BJ (cell line): ENCODE measurements at places on chromosomes 3 and 15.

DNA sequence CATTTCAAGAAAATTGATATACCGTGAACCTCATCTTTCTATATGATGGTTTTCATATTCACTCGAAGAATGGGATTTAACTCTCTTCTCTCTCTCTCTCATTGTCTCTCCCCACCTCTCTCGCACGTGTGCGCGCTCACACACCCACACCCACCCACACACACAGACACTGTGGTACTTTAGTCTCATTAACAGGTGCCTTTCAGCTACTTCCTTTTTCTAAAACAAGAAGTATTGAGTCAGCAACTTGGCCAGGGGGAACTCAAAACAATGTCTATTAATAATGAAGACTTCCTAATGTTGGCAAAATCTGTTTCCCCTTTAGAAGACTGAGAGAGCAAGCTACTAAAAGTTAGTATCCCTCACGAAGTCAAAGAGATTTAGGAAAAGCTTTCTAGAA lies 150.7 kb downstream of the TMCO5A start:
- no peak for DNase-seq

- DNase-seq = no peak
Observed at GRCh38 chr3:49761661-49762060, 24.7 kb downstream of the IP6K1 start.

DNA sequence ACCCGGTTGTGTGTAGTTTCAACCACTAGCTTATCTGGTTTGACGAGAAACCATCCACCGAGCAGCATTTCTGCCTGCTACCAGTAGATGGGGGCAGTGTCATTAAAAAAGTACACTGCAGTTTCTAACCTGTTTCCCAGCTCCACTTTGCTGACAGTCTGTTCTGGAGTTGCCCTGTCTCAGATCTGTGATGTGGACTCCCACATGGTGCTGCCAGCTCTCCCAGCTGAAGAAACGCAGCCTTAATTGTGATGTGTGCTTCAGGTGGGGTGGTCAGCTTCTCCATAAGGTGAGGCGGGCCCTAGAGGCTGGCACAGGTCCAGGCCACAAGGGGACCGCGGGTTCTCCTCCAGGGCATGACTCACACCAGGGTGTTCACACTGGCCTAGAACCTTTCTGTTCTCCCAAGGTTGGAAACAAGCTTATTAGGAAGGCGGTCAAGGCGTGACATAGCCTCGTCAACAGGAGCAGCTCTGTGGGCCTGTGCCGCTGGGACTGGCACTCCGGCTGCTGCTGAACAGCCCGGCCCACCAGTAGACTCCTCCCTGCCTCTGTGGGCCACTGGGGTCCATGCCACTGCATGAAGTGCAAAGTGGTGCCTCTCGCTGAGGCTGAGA lies 2.9 kb upstream of the FAM43A start:
- no peak for DNase-seq

- no peak for DNase-seq
Observed at GRCh38 chr3:14634763-14635400, 16.7 kb upstream of the CCDC174 start.

GRCh38 chr15:66849746-66850077 lies 147.7 kb downstream of the SMAD6 start:
- DNase-seq = no peak

- no peak for DNase-seq
Observed at GRCh38 chr3:126378341-126378751, 16.4 kb upstream of the CFAP100 start.

GRCh38 chr3:196793246-196793645 lies 53.6 kb downstream of the PAK2 start:
- peak; percentile 64 for DNase-seq

DNA sequence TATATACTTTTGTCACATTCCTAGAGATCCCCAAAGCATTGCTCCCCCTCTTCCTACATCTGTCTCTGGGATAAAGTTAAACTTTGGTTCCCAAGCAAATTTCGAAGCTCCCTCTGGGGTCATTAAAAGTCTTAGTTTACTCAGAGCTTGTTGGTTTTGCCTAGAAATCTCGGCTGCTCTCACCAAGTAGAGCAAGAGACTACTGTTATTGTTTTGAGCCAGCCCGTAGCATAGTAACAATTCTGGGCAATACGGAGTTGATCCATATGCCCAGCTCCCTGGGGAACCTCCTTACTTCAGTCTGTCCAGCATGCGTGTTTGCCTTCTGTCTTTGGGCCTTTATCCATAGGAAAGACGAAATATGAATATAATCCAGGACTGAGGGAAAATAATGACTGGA lies 10.0 kb upstream of the P3H2 start:
- no peak for DNase-seq

- DNase-seq = peak; percentile 2
Observed at GRCh38 chr3:24640330-24640877, 145.8 kb upstream of the THRB start.

DNA sequence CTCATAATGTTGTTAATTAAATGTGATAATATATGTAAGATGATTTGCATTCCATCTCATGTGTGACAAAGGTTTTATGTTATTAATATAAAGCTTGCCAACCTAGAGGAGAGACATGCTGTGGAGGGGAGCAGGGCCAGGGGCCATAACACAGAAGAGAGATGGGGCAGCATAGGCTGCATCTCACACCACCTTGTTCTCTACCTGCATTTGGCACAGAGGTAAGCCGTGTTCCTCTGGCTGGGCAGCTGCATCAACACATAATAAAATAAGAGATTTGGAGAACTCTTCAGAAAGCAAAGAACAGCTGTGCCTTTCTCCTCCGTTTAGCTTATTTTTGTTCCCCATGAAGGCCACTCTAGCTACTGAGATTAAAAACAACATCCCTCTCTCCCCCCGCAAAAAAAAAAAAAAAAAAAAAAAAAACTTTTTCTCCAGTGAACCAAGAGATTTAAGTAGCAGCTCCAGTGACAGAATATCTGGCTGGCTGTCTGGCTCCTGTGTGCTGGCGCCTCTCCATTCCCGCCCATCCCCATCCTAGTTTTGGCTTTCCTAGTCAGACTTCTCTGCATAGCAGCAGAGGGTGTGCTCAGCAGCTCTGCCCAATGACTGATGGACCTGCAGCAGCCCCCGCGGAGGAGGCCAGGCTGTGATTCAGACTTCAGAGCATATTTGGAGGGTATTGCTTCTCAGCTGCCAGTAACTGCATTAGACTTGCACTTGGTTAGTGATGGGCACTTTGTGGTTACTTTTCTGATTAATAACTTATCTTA lies 52.2 kb upstream of the STXBP5L start:
- DNase-seq = peak; percentile 6

DNA sequence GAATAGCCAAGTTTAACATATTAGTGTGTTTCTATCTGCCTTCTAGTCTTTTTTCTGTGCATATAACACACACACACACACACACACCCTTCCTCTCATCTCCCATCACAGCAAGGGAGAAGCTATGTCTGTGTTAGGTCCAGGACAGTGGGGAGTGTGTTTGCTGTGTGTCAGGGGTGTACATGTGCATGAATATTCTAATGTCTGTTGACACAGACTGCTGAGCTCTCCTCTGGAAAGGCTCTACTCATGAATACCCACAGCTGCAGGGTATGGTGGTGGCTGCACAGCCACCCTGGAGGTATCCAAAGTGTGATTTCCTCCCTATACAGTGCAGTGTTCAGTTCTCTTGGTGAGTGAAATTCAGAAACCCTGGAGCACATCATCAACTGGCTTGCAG lies 42.9 kb downstream of the ARNT2 start:
- no peak for DNase-seq

DNA sequence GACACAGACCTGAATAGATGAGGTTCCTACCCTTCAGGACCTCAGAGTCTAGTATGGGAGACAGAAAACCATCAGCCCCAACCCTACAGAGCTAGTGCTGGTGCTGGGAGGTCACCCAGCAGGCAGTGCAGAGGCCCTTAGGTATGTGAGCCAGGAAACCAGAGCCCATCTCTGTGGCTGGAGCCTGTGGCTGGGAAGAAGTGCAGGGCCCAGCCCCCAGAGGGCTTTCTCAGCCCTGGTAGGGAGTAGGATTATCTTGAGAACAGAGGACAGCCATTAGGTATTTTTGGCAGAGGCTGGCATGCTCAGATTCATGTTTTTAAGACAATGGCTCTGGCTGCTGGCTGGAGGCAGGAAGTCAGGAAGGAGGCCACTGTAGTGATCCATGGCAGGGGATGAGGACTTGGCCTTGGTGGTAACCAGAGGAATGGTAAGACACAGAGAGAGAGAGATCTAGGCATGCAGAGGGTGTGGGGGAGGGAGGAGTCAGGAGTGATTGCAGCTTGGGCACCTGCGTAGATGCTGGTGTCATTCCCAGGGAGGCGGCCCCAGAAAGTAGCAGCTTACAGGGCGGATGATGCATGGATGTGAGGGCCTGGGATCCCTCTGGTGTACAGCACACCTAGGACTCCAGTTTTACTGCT lies 220.9 kb upstream of the EIF1B start:
- DNase-seq = no peak

DNA sequence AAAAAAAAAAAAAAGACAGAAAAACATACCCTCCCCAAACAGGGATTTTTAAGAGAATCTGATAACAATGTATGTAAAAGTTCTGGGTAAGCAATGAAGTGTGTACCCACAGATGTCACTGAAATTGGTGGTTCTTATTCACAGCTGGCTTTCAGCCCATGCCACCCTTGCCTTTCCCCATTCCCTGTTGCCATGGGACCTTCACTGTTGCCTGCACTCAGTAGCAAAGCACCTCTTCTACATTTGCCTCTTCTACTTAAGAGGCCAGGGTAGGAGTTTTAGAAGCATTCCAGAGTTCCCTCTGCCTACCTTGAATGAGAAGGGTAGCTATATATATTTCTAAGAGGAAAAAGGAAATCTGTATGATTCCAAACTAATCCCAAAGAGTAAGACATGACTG lies 57.4 kb downstream of the FMN1 start:
- no peak for DNase-seq

- no peak for DNase-seq
Observed at GRCh38 chr15:28900041-28900891, 14.5 kb downstream of the APBA2 start.

DNA sequence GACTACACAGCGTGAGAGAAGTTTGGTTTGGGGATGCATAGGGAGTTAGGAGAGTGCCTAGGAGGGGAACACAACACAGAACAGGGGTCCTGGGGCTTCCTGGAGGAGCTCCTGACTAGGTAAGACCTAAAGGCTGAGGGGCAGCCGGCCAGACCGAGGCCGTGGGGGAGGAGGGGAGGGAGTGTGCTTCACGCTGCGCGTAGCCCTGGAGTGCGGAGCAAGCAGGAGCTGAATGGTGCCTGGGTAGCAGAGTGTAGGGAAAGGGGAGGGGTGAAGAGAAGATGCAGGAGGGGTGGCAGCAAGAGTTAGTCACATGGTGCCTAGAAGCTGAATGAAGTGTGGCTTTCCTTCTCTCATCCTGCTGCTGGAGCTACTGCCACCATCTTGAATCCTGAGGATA lies 32.4 kb upstream of the HHATL start:
- DNase-seq = no peak

DNA sequence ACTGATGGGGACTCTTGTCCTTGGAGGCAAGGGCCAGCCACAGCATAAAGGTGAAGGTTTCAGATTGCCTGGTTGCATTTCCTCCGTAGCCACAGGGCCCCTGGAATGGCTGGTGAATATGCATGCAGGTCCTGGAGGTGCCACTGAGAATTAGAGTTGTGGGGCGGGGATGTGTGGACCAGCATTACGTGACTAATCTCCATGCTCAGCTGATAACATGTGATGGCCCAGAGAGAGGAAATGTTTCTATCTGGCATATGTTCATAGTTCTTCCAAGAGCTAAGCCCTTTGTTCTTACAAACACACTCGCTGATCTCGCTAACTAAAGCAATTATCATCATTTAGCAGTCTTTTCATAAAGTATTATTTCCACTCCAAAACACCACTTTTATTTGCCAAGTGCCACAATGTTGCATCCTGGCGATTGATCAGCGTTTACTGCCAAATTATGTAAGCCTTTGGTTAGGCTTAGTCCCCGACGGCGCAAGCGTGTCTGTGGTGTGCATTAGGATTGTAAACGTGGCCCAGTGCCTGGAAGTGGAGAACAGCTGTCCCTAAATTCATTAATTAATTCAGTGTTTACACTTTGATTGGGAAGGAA lies 55.9 kb downstream of the CGNL1 start:
- no peak for DNase-seq

DNA sequence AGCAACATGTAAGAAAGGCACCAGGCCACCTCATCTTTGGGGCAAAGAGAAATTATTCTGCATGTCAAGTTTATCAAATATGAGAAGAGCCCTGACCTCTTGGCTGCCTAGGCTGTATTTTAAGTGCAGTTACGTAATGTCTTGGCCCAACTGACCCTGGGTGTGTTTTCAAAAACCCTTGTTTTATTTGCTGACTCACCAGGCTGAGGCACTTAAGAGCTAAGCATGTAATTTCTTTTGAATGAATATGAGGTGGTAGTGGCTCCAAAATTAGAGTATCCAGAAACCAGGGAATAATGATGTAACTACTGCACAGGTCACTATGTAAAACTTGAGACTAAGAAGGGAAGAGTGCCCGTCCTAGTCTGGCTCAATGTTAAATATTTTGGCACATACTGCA lies 24.3 kb downstream of the PGPEP1L start:
- peak; percentile 87 for DNase-seq

DNA sequence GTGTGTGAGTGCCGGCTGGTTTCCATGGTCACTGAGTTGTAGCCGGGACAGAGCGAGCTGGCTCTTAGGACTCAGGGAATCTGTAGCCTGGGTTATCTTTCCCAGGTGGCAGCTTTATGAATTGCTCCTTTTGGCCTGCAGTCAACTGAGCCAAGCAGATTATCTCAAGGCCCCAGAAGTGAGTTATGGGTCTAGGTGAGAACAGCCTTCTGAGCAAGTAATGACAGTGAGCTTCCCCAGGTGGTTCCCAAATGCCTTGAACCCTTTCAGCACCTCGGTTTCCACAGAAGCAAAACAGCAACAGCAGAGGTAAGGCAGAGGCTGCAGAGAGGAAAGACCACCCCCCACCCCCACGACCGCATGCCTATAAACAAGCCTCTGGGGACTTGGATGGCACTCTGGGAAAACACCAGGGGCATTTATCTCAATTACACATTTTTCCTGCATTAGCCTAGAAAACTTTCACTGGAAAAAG lies 56.7 kb upstream of the DGKG start:
- no peak for DNase-seq

DNA sequence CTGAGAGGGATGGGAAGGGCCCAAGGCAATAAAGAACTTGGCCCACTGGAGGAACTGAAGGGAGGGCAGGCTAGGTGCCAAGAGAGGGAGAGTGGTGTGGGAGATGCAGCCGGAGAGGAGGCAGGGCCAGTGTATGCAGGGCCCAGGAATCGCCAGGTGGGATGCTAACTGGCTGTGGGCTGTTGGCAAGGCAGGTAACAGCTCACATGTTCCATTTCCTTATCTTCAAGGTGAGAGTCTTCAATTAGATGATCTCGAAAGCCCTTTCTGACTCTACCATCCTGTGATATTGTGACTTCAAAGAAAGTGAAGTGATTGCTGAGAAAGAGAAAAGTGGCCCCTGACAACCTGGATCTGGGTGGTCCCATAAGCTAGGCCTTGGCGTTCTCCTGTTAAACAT lies 49.0 kb downstream of the CASR start:
- no peak for DNase-seq
